ENCODE measurements at places on chromosomes 1 and 21.
A peak's percentile ranks its signal among the peaks of the same experiment; 100 is the strongest.

GRCh38 chr1:21935393-21935804 lies 1.7 kb downstream of the HSPG2 start:
- ATAC-seq: no peak

GRCh38 chr1:26666855-26667254 lies 29.0 kb upstream of the ARID1A start:
- ATAC-seq: peak; percentile 37

DNA sequence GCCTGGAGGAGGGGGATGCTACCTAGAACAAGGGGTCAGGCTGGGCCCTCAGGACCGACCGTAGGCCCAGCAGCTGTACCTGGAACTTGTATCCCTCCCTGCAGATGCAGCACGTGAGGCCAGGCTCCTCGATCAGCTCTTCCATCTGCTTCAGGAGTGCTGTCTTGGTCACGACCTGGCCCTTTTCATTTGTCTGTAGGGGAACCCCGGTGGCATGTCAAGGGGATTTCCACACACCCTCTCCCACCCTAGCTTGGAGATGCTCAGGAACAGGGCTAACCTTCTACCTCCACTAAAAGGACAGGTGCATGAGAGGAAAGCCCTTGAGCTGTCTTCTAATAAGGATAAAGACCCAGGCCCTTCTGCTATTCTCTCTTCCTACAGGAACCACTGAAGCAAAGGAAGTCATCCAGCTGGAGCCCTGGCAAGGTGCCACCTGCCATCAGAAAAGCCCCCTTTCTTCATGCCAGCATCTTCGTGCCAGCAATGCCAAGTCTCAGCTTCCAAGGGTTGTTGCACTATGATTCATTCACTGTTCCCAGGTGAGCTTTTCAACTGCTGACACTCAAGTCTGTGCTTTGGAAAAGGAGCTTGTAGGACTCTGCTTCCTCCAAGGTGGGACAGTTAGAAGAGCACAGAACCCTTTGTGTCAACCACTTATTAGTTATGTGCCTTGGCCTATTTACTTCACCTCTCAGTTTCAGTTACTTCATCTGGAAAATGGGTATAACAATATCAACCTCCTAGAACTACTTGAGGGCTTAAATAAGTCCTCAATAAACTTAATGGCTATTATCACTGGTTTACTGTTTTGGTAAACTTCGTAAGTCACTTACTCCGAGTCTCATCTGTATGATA lies 122.1 kb downstream of the UBR4 start:
- ATAC-seq: no peak

DNA sequence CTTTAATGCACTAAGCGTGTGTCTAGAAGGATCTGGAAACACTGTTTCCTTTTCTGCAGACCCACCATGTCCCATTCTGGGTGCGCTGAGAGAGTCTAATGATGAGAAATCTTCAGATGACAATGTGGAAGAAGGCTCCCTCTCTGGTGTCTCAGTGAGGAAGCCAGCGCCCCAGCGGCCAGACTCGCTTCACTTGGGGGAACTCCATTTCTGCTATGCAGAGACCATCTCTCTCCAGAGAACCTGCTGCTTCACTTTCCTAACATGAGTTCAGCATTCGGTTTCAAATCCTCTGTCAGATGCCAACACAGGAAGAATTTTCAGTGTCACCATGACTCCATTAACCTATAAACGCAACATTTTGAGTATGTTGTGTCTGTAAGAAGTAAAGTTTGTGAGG lies 121.8 kb downstream of the SYF2 start:
- no peak for ATAC-seq
